ENCODE measurements at places on chromosomes 4 and X.
A peak's percentile ranks its signal among the peaks of the same experiment; 100 is the strongest.

DNA sequence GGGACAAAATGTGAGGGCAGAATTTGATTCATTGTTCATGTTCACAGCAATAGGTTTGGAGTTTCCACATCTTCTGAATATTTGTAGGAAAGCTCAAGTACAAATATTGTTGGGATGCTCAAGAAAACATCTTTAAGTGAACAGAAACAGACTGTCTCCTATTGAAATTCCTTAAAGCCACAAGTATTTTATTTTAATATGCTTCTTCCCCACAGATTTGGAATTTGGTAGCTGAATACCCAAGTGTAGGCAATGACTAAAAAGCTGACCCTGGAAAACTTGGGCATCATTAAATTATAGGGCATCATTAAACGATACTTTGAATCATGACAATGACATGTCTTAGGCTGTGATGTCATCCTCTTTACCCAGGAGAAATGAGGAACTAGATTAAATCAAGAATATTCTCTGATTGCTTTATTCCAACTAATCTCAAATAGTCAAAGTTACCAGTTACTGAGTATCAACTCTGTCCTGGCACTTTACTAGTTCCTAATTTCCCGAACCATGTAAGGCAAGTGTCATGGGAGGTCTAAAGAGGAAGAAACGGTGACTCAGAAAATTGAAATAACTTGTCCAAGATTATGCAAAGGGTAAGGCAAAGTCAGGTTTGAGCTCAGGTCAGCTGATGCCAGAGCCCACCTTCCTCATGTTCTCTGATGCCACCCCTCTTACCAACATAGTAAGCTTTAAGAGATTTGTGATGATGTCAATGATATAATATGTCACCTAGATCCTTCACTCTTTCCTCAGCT lies 223.1 kb upstream of the LEF1 start:
- no peak for DNase-seq

GRCh38 chr4:144355811-144356757 lies 215.6 kb upstream of the GYPA start:
- DNase-seq, result no peak

DNA sequence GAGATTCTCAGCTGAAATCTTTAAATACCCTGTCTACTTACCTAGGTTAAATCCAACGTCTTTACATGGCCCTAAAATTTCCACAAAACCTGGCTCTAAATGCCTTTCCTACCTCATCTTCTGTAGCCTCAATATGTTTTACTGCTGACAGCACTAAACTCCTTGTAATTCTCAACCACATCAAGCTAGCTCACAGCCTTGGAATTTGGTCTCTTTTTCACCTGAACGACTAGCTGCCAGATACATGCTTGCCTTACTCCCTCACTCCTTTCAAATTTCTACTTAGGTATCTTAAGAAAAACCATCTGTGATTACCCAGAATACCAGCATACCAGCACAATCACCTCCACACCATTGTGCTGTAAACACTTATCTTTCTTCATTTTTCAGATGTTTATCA lies 635.6 kb upstream of the PCDH10 start:
- DNase-seq, result no peak

DNA sequence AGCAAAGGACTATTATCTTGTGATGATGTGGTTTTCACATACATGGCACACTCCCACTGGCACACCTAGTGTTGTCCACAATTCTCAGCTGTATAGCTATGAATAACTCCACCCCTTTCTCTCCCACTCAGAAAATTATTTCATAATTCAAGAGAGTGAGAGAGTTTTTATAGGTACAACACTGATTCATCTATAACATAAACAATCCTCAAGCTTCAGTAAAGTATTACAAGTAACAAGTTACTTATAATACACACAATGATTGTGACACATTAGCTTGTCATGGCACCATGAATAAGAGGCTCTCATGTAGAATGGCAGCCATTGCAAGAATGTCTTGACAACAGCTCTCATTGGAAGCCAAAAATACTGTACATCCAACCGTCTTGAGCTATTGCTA lies 43.9 kb downstream of the RAB40A start:
- no peak for DNase-seq

- no peak for DNase-seq
Measured at GRCh38 chr4:90061881-90062280, 65.3 kb upstream of the CCSER1 start.

DNA sequence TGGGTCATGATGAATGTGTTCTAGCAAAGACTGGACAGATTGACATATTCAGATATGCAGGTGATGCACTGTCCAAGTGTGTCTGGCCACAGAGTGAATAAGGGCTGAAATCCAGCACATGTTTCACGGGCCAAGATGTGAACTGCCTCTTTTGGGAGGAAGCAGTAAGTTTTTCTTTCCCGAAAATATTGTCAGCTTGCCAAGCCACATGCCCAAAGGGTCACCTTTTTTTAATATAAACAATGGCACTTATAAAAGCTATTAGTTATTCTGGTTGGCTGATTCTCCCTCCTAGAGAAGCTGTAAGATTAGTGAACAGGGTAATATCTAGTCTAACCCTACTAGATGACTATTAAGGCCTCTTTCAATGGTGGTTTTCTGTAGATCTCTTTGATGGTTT lies 1.5 kb upstream of the EDNRA start:
- no peak for DNase-seq

DNA sequence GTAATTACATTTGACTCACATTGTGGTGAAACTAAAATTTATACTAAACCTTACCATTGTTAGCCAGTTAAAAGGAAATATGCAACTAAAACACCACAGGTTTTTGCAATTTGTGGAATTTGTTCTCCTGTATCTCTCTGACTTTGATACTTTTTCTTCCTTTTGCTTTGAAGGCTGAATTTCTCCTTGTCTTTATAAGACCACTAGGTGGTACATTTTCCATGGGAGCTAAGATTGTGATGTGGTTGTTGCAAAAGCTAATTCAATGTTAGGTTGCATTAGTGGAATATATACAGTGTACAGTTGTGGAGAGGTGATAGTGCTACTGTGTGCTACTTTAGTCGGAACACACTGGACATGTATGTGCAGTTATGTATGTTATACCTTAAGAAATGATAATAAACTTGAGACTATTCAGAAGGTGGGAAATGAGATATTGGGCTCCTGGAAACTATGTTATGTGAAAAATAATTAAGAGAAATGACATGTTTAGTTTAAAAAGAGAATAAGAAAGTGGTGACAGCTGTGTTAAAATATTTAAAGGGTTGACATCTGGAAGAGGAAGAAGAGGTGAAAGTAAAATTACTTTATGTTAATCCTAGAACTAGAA lies 70.3 kb downstream of the ARL9 start:
- DNase-seq, result peak; percentile 39
